ENCODE measurements at places on chromosomes 2 and 18. TPM values are rescaled to one million over a fixed set of nuclear protein-coding genes. Genes with fewer than 3 reads are reported as not detected.

- no peak overlapping the region for H3K27ac ChIP-seq
- H3K4me1 ChIP-seq, result no peaks in the 10 kb centered on the region
- DNase-seq, result no peak
- no peaks in the 10 kb centered on the region for H3K36me3 ChIP-seq
- H3K4me3 ChIP-seq, result no peak overlapping the region
These were observed 686.8 kb upstream of the SALL3 start for GRCh38 chr18:78292618-78293380.

GRCh38 chr2:126899616-126900185 is 1.0 kb downstream of the TEX51 start:
- H3K27me3 ChIP-seq, result peaks cover 3% of the 10 kb centered on the region
- no peak overlapping the region for H3K27ac ChIP-seq
- no peaks in the 10 kb centered on the region for H3K36me3 ChIP-seq

- peaks cover 1% of the 10 kb centered on the region for H3K36me3 ChIP-seq
- H3K4me1 ChIP-seq, result peaks cover 5% of the 10 kb centered on the region
- no peak overlapping the region for H3K27ac ChIP-seq
- no peak overlapping the region for H3K4me3 ChIP-seq
- no peak for DNase-seq
- peaks cover 16% of the 10 kb centered on the region for H3K27me3 ChIP-seq
These were observed 94.2 kb upstream of the SP3 start for GRCh38 chr2:174059178-174059883.

GRCh38 chr18:58230438-58231179 is 186.6 kb downstream of the NEDD4L start:
- no peak for DNase-seq
- H3K36me3 ChIP-seq, result no peaks in the 10 kb centered on the region
- no peak overlapping the region for H3K27ac ChIP-seq
- no peaks in the 10 kb centered on the region for H3K4me1 ChIP-seq
- H3K27me3 ChIP-seq, result no peaks in the 10 kb centered on the region

- no peaks in the 10 kb centered on the region for H3K27me3 ChIP-seq
- peaks cover 65% of the 10 kb centered on the region for H3K36me3 ChIP-seq
- no peak for DNase-seq
- no peak overlapping the region for H3K4me3 ChIP-seq
- H3K4me1 ChIP-seq, result peaks cover 12% of the 10 kb centered on the region
- H3K27ac ChIP-seq, result no peak overlapping the region
These were observed 97.0 kb downstream of the XRCC5 start for GRCh38 chr2:216206041-216206703.

DNA sequence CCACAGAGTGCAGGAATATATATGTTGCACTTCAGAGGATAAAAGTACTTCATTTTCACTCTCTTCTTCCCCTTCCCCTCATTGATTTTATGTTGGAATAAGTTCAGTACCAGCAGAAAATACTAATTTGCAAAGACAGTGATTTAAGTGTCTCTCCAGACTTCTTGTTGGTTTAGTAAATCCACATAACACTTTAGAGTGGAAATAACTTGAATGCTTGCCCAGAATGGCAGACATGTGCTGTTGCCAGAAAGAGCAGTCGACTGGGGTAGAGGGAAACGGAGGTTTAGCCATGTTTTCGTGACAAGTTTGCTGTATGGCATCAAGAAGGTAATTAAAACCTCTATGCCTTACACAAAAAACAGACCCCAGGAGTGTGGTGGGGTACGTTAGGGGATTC is 246.0 kb upstream of the CXCR4 start:
- peaks cover 29% of the 10 kb centered on the region for H3K4me1 ChIP-seq
- H3K36me3 ChIP-seq, result peaks cover 5% of the 10 kb centered on the region
- H3K27me3 ChIP-seq, result peaks cover 18% of the 10 kb centered on the region
- no peak overlapping the region for H3K27ac ChIP-seq
- no peak for DNase-seq

DNA sequence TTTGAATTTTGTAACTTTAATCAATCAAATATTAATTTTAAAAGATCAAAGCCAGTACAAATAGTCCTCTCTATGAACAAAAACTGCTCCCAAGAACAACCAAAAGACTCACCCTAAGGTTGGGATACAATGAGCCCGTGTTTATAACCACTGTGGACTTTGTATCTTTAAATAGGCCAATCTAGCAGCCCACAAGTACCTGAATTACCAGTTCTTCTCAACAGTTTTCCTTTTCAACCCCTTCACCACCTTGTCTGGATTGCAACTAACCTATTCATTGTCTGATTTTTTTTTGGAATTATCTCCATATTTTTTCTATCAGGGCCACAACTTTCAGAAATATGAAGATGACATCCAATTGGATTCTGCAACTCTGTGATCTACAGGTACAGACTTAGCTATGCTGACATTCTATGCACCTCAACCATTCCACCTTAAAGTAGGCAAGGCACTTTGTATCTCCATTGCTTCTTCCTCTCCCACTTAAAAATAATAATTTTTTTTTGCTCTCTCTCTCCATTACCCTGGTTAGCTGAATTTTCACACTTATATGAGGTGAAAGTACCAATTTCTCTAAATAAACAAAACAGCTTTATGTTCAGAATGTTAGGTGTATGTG is 81.9 kb upstream of the MAPRE2 start:
- no peak for DNase-seq
- no peak overlapping the region for H3K27ac ChIP-seq
- no peaks in the 10 kb centered on the region for H3K4me1 ChIP-seq
- H3K4me3 ChIP-seq, result no peak overlapping the region

GRCh38 chr2:112085916-112086669 is 31.0 kb downstream of the TMEM87B start:
- H3K27ac ChIP-seq, result no peak overlapping the region
- H3K4me3 ChIP-seq, result no peak overlapping the region
- H3K27me3 ChIP-seq, result no peaks in the 10 kb centered on the region
- H3K36me3 ChIP-seq, result peaks cover 69% of the 10 kb centered on the region
- no peak for DNase-seq

GRCh38 chr2:71934595-71935261 is 212.9 kb downstream of the CYP26B1 start:
- DNase-seq, result no peak
- no peaks in the 10 kb centered on the region for H3K27me3 ChIP-seq
- no peak overlapping the region for H3K27ac ChIP-seq
- no peak overlapping the region for H3K4me3 ChIP-seq
- H3K4me1 ChIP-seq, result no peaks in the 10 kb centered on the region

DNA sequence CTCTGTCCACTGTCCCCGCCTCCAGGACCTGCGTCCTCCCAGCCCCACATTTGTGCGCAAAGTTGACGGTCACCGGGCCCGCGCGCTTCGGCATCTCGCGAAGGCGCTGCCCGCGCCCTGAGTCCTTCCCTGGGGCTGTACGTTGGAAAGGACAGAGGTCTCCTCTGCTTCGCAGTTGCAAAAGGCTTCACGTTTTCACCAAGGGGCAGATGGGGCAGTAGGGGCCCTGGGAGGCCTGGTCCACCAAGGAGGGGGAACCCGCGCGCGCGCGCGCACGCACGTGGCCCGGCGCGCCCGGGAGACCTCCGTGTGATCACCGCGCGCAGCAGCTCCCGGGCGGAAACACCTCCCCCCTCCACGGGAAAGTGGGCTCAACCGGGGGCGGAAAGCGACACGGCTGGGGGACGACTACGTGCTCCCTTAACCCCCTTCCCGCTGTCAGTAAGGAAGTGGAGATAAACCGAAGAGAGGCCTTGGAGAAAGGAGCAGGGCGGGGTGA is 21.9 kb downstream of the TEX44 start:
- H3K4me1 ChIP-seq, result peaks cover 35% of the 10 kb centered on the region
- no peak for DNase-seq
- no peaks in the 10 kb centered on the region for H3K27me3 ChIP-seq
- peak overlapping the region; percentile 99 for H3K27ac ChIP-seq
- H3K36me3 ChIP-seq, result no peaks in the 10 kb centered on the region

- DNase-seq, result no peak
- H3K36me3 ChIP-seq, result peaks cover 26% of the 10 kb centered on the region
- H3K27me3 ChIP-seq, result peaks cover 3% of the 10 kb centered on the region
- peaks cover 48% of the 10 kb centered on the region for H3K4me1 ChIP-seq
- H3K27ac ChIP-seq, result peak overlapping the region; percentile 62
- peak overlapping the region; percentile 25 for H3K4me3 ChIP-seq
These were observed 58.1 kb upstream of the IL1RL1 start for GRCh38 chr2:102253140-102253752.

DNA sequence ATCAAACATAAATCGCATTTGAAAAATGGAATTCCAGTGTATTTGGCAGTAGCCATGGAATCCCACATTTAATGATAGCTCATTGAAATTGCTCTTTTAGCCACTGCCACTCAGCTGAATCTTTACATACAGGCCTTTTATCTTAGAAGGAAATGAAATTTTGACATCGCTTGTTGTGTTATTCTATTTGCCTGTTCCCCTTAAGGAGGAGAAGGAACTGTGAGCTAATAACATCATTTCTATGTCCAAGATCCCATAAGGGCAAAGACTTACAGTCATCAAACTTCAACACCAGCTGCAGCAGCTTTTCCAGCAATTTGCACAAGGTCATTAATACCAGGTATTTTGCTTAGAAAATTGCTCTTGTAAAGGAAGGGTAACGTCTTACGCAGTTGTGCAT is 6.0 kb upstream of the PDCL3 start:
- H3K4me1 ChIP-seq, result peaks cover 37% of the 10 kb centered on the region
- no peak for DNase-seq
- no peak overlapping the region for H3K4me3 ChIP-seq
- H3K36me3 ChIP-seq, result peaks cover 7% of the 10 kb centered on the region
- no peak overlapping the region for H3K27ac ChIP-seq

GRCh38 chr2:189391201-189391600 is 50.1 kb upstream of the WDR75 start:
- peaks cover 2% of the 10 kb centered on the region for H3K4me1 ChIP-seq
- H3K4me3 ChIP-seq, result no peak overlapping the region
- H3K27me3 ChIP-seq, result no peaks in the 10 kb centered on the region
- H3K36me3 ChIP-seq, result no peaks in the 10 kb centered on the region
- no peak overlapping the region for H3K27ac ChIP-seq
- no peak for DNase-seq

- no peak overlapping the region for H3K27ac ChIP-seq
- no peaks in the 10 kb centered on the region for H3K27me3 ChIP-seq
- no peak for DNase-seq
- H3K36me3 ChIP-seq, result no peaks in the 10 kb centered on the region
These were observed 54.8 kb downstream of the CDC42EP3 start for GRCh38 chr2:37616677-37617005.

GRCh38 chr2:26464390-26465265 is 13.3 kb downstream of the OTOF start:
- H3K27ac ChIP-seq, result no peak overlapping the region
- no peak for DNase-seq
- no peak overlapping the region for H3K4me3 ChIP-seq
- H3K36me3 ChIP-seq, result peaks cover 16% of the 10 kb centered on the region

DNA sequence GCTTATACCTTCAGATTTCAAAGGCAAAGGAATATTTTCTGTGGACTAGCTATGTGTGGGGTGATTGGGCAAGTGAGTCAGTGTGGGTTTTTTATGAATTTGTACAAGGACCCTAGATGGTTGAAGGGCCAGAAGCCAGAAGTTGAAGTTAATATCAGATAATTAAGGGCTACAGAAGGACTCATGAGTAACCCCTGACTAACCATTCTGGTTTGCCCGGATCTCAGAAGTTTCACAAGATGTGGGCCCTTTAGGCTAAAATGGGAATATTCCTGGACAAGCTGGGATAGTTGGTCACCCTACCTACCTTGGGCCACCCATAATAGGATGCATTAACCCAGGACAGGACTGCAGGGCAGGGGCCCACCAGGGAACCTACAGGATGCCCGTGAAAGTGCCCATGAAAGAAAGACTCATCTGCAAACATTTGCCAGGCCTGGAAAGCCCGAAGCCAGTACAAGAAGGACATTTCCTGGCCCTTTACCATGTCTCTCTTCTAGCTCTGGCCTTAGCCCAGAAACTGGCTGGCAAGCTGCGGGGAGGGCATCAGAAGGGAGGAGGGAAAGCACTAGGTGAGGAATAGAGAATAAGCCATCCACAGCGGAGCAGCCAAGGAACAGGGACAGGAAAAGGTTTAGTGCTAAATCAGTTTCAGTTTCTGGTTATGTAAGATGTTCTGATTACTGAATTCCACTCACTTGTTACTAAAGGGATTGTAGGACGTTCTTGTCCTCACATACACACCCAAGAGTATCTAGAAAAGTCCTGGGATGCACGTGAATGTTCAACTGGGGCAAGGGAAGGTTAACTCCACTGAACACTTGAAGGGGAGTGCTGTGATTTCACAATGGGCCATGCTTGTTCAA is 33.6 kb downstream of the GCG start:
- DNase-seq, result no peak
- peak overlapping the region; percentile 40 for H3K27ac ChIP-seq
- peaks cover 13% of the 10 kb centered on the region for H3K4me1 ChIP-seq
- peaks cover 20% of the 10 kb centered on the region for H3K36me3 ChIP-seq
- H3K4me3 ChIP-seq, result no peak overlapping the region

GRCh38 chr18:66048406-66048805 is 297.6 kb downstream of the CDH7 start:
- no peaks in the 10 kb centered on the region for H3K36me3 ChIP-seq
- no peak for DNase-seq
- H3K4me3 ChIP-seq, result no peak overlapping the region

- no peak overlapping the region for H3K4me3 ChIP-seq
- H3K27ac ChIP-seq, result no peak overlapping the region
- no peaks in the 10 kb centered on the region for H3K36me3 ChIP-seq
- peaks cover 14% of the 10 kb centered on the region for H3K4me1 ChIP-seq
- H3K27me3 ChIP-seq, result peaks cover 4% of the 10 kb centered on the region
- no peak for DNase-seq
These were observed 358.2 kb upstream of the MYT1L start for GRCh38 chr2:2689306-2689705.

DNA sequence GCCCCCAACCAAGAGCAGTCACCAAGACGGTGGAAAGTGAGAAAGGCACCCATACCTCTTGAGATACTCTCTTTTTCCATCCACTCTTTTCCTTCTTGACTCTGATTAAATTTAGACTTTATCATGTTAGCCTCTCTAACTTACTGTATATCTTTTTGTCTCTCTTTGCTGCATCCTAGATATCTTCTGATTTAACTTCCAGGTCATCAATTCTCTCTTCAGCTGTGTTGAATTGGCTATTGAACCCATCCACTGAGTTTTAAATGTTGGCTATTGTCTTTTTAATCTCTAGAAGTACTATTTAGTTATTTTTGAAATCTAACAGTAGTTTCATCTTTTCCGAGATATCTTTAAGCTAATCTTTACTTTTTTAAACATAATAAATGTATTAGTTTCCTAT is 78.3 kb upstream of the MBOAT2 start:
- peaks cover 1% of the 10 kb centered on the region for H3K36me3 ChIP-seq
- DNase-seq, result no peak
- H3K27ac ChIP-seq, result no peak overlapping the region
- H3K4me3 ChIP-seq, result no peak overlapping the region
- H3K4me1 ChIP-seq, result no peaks in the 10 kb centered on the region

DNA sequence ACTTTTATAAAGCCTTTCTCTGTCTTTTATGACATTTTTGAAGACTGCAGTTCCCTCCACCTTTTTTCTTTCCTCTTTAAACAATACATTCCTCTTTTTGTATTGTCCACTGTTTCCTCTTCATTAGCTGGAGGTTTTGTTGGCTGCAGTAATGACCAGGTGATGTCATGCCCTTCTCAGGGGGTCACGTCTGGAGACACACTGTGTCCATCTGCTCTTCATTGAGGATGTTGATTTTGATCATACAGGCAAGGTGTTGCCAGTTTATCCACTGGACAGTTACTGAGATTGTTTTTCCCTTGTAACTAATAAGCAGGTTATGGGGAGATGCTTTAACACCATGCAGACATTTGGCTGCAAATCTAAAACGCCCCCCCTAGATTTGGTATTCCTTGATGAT is 19.8 kb downstream of the ZNF407 start:
- H3K4me3 ChIP-seq, result no peak overlapping the region
- no peak overlapping the region for H3K27ac ChIP-seq
- peaks cover 1% of the 10 kb centered on the region for H3K4me1 ChIP-seq
- DNase-seq, result no peak
- H3K36me3 ChIP-seq, result no peaks in the 10 kb centered on the region
- no peaks in the 10 kb centered on the region for H3K27me3 ChIP-seq

FAM124B gene
- 0.34 TPM for total RNA-seq

AKAIN1 gene
- not detected for total RNA-seq

ASPRV1 gene
- total RNA-seq, result 1.2 TPM

RAPGEF4 gene
- total RNA-seq, result 1.1 TPM

TMEM178A gene
- 0.23 TPM for total RNA-seq

COLEC11 gene
- 0.39 TPM for total RNA-seq

All from activated naive CD8-positive, alpha-beta T cell treated with anti-CD3 and anti-CD28 coated beads, Interleukin-2, amount 10 ng/mL, durations not matched to agents 7 days and 5 days (primary cell).